ENCODE measurements at places on chromosomes 3 and 15.
A peak's percentile ranks its signal among the peaks of the same experiment; 100 is the strongest.

- DNase-seq, result no peak
Measured at GRCh38 chr3:97692831-97693230, 71.7 kb upstream of the ARL6 start.

DNA sequence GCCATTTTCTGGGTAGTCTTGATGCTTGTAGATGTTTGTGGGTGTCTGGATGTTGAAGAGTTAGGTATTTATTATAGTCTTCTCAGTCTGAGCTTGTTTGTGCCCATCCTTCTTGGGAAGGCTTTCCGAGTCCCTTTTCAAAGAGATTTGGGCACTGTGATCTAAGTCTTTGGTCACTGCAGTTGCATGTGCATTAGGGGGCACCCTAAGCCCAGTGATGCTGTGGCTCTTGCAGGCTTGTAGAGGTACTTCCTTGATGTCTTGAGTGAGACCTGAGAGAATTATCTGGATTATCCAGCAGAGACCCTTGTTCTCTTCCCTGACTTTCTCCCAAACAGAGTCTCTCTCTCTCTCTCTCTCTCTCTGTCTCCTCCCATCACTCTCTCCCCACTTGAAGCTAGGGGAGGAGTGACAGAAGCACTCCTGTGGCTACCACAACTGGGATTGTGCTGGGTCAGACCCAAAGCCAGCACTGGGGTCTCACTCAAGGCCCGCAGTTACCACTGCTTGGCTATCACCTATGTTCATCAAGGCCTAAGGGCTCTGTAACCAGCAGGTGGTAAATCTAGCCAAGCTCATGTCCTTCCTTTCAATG lies 68.5 kb downstream of the TMCO5A start:
- DNase-seq, result no peak

DNA sequence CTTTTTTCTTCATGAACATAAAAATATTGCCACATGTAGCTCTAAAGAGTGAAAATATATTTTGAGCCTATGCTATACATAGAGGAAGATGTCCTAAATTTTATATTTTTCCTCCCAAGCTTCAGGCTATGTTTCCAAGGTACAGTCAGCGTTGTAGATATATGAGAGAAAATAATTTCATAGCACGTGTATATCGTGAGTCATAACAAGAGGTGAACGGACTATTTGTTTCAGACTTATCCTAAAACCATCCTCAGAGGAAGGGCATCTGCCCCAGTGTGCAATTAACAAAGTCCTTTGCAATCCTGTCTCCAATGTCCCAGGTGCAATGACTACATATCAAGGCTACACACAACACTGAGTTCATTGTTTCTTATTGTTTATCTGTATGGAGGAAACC lies 177.3 kb upstream of the ARRDC4 start:
- no peak for DNase-seq

- no peak for DNase-seq
Measured at GRCh38 chr3:47010111-47010712, 30.7 kb downstream of the NBEAL2 start.

GRCh38 chr3:143442814-143443447 lies 323.4 kb downstream of the CHST2 start:
- DNase-seq, result no peak

- no peak for DNase-seq
Measured at GRCh38 chr15:41180206-41180789, 50.3 kb downstream of the EXD1 start.

- DNase-seq, result no peak
Measured at GRCh38 chr15:33547876-33548275, 237.1 kb downstream of the RYR3 start.

GRCh38 chr3:133016838-133017309 lies 21.3 kb upstream of the TMEM108 start:
- no peak for DNase-seq

DNA sequence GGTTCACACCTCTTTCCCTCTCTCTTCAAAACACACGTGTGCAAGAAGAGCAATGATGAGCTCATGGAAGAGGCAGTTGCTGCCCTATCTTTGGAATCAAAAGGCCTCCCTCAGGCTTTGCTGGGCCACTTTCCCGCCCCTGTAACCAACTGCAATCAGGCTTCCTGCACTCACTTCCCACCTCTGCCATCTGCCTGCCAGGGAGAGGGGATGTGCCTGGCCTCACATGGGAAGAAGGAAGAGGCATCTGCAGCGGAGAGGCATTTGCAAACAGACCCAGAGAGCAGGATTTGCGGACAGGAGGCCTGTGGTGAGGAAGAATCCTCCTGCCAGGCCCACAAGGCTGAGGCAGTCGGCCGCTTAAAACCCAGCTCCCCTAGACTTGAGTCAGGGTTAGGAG lies 175.6 kb upstream of the ATP10A start:
- no peak for DNase-seq

- no peak for DNase-seq
Measured at GRCh38 chr3:100653604-100654294, 44.3 kb downstream of the ADGRG7 start.

DNA sequence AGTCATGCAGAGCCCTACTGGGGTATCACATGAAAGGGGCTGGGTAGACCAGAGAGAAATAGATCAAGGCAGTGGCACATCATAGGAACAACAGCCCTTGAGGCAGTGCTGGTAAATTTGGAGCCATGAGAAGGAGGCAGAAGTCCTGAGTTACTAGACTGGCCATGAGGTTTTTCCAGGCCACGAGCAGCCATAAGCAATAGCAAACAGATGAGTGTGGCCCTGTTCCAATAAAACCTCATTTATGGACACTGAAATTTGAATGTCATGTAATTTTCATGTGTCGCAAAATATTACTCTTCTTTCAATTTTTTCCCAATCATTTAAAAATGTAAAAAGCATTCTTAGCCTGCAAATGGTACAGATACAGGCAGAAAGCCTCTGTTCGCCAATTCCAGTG lies 28.1 kb upstream of the LRRN1 start:
- no peak for DNase-seq

DNA sequence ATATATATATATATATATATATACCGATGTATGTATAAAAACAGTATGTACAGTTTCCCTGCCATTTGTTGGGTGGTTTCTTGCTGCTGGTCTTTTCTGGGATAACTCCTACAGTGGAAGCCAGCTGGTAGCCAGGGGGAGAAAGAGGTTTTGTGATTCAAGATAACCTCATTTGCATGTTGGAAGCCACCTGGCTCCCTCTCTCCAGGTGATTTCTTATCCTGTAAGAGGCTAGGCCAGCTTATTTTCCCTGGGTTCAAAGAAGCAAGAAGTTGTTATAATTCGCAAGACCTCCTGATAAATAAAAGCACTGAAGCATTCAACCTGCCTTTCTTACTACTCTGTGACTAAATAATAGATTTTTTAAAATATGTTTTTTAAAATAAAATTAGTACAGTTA lies 443.3 kb downstream of the VGLL3 start:
- DNase-seq, result no peak

- DNase-seq, result no peak
Measured at GRCh38 chr15:63396152-63396928, 14.7 kb upstream of the CA12 start.

DNA sequence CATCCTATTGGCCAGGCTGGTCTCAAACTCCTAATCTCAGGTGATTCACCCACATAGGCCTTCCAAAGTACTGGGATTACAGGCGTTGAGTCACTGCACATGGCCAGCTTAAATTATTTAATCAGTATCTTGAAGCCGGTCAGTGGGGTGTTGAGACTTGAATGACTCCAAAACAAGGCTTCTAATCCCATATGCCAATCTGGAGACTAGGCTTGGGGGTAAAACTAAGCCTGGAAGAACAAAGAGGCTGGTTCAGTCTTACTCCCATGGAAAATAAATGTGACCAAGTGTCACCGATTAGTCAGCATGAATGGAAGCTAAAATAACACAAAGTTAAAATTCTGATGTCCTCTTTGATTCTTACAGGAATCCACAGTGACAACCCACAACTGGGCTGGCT lies 509.1 kb downstream of the FOXP1 start:
- no peak for DNase-seq

DNA sequence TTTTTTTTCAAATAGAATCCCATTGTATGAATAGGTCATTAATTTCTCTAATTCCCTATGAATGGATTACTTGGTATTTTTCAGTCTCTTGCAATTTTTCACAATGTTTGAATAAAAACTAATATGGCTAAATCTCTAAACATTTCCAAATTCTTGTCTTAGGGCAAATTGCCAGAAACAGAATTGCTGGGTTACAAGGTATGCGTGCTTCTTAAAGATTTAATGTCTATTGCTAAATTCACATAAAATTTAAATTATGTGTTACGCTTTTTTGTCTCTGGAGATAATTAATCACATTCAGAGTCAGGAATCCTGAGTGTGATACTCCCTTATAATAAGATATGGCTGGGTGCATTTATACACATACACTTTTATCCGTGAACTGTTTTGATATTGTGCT lies 264.5 kb upstream of the TBL1XR1 start:
- DNase-seq, result no peak

- DNase-seq, result no peak
Measured at GRCh38 chr15:61938249-61938648, 122.0 kb downstream of the VPS13C start.

DNA sequence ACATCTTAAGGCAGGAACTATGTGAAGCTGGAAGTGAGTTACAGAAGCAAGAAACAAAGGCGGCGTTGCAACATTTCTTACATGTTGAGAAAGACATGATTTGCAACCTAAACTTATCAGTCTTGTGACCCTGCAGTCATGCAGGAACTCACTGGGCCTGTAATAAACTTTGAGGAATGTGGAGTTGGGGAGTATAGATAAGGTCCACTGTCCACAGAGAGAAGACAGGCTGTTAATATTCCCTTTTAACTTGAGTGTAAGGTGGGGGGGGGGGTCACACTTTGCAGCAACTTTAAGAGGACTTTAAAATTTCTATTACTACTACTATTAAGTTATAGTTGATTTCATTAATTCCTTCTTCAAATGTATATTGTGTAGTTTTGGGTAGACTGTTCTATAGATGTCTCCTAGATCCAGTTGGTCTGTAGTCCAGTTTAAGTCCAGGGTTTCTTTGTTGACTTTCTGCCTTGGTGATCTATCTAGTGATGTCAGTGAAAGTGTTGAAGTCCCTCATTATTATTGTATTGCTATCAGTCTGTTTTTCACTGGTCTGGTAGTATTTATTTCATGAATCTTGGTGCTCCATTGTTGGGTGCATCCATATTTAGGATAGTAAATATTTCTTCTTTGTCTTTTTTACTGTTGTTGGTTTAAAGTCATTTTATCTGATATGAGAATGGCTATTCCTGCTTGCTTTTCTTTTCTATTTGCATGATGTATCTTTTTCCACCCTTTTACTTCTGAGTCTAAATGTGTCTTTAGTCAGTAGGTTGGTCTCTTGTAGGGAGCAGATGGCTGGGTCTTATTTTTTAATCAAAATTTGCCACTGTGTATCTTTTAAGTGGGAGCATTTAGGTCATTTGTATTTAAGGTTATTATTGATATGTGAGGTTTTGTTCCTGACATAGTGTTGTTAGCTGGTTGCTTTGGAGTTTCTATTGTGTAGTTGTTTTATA lies 15.6 kb upstream of the FAM98B start:
- DNase-seq, result no peak

DNA sequence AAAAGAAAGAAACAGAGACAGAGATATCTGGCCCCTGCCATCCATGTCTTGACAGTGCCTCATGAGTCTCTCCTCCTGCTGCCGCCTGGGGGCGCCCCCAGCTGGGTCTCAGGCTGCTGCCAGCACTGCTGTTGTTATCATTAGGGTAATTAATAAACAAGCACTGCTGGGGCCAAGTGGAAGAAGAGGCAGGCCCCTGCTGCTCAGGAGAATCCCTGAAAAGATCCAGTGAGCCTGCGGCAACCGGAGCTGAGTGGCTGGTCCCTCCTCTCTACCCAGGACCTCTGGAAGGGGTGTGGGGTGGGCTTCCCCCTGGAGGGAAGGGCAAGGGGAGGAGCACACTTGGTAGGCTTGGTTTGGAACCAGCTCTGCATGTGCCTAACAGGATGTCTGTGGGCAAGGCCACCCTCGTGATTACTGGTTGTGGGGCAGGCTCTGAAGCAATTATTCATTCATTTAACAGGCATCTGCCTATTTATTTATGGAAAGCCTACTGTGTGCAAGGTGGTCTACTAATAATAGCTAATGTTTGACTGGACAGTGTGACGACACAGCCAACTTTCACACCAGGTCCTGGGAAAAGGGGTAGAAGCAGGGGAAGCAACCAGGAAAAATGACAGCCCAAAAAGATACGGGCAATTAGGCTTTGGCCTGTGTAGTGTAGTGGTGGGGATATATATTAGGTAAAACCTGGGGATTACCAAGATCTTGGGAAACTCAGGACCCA lies 1.2 kb upstream of the TYRO3 start:
- peak; percentile 61 for DNase-seq

DNA sequence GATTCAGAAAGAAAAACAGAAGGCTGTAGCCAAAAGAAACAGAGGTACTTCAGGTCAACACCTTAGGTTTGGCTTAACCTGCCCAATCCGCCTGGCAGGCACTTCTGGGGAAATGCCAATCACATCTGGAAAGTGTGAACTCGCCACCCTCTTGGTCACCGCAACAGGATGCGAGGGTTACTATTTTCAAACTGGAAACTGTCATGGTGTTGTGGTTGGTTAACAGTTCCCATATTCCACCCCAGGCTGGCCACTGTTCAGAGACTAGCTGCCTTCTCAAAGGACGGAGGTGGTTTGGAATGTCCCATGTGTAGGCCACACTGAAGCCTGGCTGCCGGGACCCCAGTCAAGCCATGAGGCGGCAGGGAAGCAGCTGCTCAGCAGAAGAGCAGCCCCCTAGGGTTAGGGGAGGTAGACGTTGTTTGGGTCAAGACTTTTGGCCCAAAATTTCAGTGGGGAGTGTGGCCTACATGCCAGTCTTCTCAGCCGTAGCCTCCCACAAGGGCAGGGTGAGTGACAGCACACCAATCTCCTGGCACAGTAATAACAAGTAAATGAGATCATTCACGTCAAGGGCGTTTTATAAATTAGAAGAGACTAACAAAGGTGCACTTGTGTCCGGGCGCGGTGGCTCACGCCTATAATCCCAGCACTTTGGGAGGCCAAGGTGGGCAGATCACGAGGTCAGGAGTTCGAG lies 54.6 kb downstream of the UMPS start:
- no peak for DNase-seq

DNA sequence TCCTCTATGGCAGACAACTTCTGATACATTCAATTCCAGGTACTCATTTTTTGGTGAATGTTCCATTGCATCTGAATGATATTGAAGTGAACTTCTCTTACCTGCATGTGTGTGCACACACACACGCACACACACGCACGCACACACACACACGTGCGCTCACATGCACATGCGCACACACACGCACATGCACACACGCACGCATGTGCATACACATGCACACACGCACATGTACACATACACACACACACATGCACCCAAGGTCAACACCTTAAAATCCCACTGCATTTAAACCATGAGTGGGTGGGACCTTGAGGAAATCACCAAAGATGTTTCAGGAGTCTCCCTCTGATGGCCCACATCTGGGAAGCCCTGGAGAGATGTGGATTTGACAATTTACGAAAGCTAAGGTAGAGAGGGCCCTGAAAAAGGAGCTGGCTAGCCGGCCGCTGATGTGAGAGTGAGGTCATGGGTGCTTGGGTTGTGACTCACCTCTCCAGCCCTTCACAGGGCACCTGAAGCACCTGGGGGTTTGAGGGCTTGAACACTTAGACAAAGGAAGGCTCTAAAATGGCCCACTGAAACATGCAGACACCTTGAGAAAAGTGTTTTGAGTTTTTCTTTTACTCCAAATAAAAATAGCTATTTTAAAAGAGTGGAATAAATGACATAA lies 269.1 kb upstream of the LRRFIP2 start:
- no peak for DNase-seq

GRCh38 chr15:42184296-42184695 lies 23.8 kb downstream of the VPS39 start:
- DNase-seq, result no peak
